NCI-H82 (cell line): ENCODE measurements at places on chromosomes 12 and 14.

GRCh38 chr12:57490126-57490525 lies 2.3 kb downstream of the MARS1 start:
- no peak for DNase-seq

GRCh38 chr12:53644133-53644532 lies 18.0 kb upstream of the ATF7 start:
- DNase-seq, result peak; percentile 37

DNA sequence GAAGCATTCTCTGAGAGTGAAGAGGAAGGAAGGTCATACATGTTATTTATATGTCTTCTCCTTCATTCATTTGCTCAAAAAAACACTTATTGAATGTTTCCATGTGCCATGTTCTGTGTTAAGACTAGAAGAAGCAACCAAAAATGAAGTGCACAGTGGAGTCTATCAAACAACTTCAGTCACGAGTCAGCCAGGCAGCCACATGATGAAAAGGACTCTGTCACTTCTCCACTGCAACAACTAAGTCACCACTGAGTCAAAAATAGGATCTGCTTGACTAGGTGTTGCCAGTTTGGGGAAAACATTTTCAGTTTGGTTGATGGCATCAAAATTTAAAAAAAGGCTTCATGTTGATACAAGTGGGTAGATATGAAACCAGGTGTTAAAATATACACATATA lies 142.5 kb downstream of the PDE3A start:
- DNase-seq, result no peak

DNA sequence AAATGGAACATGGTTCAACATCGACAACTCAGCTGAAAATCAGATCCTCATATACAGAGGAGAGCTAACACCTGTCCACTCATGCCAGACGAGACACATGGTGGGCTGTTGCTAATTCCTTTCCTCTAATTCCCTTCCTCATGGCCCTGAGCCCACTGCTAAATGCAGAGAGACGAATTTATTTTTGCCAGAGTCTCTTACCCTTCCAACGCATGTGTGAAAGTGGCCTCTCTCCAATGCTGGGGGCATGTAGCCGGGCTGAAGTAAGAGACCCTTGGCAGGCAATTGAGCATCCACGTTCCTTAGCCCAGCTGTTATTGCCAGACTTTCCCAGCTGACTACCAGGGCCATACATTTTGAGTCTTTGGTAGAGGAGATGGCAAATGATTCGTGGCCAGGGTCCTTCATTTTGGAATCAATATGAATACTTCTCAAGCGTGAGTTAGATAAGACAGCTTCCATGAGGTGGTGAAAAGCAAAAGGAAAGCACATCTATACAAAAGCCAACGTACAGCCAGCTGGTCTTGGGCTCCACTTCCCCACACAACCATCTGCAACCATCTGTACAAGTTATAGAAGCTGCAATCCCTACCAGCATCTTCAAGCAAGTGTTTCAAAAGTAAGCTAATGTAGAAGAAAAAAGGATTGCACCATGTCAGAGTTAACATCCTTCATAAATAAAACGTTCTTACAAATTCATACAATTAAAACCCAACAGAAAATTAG lies 28.6 kb downstream of the CORO1C start:
- peak; percentile 86 for DNase-seq

GRCh38 chr14:20468764-20469241 lies 403 bp upstream of the PNP start:
- peak; percentile 46 for DNase-seq

DNA sequence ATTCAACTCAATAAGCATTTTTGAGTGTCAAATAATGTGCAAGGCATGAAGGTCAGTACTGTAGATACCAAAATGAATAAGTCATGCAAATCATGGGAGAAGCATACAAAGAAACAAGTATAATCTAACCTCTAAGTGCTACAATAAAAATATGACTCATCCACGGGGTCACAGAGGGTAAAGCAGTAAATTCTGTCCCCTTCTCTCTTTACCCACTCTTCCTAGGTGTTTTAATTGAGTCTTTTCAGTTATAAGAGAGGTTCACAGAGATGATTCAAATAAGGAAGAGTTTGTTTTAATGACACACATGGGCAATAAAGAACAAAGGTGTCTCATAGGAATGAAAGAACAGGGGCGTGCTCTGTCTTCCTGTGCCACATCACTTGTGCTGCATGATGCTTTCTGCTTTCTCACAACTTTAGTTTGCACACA lies 71.5 kb upstream of the DAAM1 start:
- no peak for DNase-seq

DNA sequence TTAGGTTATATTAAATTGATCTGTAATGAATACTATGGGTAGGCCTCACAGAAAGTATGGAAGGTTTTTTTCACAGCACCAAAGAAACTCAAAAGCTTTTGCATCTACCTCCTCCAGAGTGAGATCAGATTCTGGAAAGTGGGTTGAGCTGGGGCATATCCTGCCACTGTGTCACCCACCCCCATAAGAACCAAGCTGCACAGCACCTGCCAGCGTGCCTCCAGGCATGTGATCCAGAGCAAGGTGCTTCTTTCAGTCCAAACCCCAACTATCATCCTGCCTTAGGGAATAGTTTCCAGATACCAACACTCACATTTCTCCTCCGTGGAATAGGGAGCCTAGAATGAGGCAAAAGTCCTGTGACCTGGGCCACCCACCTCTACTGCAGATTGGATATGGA lies 42.6 kb upstream of the PRB2 start:
- DNase-seq, result no peak
